ENCODE measurements at places on chromosomes 6 and 20.

- peak; percentile 38 for DNase-seq
These were observed 101.2 kb downstream of the SLC35B3 start for GRCh38 chr6:8334113-8334512.

GRCh38 chr6:87393026-87393622 lies 14.6 kb upstream of the CFAP206 start:
- DNase-seq, result no peak

DNA sequence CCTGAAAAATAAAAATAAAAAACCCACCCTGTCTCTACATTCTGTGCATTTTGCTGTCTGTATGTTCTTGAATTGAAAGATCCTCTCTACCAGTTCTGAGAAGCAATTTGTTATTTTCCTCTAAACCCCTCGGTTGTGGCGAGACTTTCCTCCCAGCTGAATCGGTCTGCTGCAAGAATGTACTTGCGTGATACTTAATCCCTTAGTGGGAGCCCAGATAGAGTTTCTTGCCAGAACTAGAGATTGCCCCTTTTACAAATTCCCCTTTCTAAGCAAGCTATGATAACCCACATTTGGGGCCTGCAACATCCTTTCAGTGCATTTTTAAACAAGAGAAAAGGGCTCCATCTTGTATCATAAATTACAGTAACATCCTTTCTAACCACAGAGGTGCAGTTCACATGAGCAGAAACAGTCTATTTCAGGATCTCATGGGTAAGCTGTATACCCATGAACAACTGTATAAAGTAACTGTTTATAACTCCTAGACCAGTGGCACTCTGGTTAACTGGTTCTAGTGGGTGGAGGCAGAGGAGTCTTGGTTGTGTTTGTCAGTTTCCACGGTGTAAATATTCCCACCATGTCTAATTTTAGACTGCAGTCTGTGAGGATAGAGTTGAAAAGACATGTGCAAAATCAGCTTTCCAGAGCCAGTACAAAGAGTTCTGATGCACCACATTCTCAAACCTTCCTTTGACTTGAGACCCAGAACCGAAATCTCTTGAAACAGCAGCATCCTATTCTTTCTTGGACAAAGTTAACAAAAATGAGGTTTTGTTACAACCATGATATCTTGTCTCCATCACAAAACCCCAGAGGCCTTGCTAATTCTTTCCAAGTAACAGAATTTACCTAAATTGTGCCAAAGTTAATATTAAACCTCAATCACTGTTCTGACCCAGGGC lies 113.1 kb upstream of the ZNF217 start:
- DNase-seq, result no peak

GRCh38 chr20:37925265-37926165 lies 22.6 kb downstream of the VSTM2L start:
- DNase-seq, result no peak

DNA sequence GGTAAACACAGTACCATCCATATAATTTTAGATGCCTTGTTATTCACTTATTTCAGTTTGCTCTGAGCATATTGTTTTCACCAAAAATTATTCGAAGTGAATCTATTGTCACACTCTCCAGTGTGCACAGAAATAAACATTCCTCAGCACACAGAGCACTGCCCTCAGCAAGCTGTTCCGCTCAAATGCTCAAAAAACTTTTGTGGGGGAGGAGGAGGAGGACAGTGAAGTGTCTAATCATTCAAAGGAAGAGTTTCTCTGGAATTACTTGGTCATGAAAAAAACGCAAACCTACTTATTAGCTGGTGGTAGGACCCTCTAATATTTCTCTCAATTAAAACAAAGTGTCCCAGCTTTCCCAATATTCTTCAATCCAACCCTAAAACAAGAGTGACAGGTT lies 88.3 kb downstream of the DTNBP1 start:
- no peak for DNase-seq

DNA sequence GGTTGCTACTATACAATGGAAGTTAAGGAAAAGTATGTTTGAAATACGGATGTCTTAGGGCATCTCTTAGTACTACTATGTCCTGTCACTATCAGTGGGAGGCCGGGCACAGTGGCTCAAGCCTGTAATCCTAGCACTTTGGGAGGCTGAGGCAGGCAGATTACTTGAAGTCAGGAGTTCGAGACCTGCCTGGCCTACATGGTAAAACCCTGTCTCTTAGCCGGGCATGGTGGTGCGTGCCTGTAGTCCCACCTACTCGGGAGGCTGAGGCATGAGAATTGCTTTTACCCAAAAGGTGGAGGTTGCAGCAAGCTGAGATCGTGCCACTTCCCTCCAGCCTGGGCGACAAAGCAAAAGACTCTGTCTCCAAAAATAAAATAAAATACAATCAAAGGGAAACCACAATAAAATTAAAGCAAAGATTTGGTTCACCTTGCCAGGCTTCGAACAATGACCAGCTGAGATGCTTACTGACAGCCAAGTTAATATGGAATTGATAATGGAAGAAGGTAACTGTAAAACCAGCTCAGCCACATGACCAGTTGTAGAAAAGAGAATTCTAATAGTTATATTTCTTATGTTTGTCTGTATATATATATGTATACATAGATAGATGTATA lies 6.5 kb downstream of the CD24 start:
- DNase-seq, result no peak

DNA sequence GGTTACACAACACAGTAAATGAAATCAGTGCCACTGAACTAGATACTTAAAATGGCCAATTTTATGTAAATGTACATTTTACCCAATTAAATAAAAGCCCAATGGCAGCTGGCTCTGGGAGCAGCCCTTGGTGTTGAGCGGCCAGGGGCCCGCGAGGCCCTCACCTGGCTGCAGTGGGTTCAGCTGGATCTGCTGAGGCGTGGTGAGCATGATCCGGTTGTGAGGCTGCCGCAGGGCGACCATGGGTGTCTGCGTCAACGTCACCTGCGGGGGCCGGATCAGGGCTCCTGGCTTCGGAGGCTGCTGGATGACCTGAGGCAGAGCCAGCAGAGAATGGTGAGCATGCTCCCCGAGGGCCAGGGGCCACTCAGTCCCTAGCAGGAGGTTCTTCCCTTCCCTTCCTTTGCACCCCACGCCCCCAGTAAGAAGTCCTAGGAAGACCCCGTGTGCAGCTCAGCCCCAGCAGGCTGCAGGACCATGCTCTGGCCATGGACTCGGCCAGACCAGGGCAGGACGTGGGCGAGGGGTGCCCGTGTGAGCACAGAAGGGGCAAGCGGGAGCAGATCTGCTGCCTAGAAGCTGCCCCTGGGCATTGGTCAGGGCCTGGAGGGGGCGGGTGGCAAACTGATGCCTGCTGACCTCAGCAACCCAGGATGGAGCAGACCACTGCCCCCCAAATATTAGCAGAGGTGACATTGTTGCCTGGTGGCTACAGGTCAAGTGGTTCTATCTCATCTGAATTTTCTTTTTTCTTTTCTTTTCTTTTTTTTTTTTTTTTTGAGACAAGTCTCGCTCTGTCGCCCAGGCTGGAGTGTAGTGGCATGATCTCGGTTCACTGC lies 61.9 kb downstream of the TAF4 start:
- DNase-seq, result no peak

- no peak for DNase-seq
These were observed 95.1 kb upstream of the EXOC2 start for GRCh38 chr6:788058-788457.

DNA sequence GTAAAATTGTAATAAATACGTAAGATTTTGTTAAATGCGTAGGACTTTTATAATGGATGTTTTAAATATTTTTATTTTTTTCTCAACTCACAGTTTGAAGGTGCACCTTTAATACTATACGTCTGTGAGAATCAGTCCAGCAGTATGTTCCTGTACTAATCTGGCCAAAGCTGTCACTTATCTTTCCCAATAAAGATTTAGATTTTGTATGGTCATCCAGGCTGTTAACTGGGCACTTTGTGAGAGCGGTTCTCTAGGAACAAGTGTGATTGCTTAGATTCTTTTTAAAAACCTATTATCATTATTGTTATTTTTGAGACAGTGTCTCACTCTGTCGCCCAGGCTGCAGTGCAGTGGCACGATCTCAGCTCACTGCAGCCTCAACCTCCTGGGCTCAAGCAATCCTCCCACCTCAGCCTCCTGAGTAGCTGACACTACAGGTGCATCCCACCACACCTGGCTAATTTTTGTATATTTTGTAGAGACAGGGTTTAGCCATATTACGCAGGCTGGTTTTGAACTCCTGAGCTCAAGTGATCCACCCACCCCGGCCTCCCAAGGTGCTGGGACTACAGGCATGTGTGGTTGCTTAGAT lies 1.7 kb downstream of the DCBLD1 start:
- no peak for DNase-seq

- peak; percentile 90 for DNase-seq
These were observed 104.2 kb downstream of the SYCP2 start for GRCh38 chr20:59829054-59829785.

DNA sequence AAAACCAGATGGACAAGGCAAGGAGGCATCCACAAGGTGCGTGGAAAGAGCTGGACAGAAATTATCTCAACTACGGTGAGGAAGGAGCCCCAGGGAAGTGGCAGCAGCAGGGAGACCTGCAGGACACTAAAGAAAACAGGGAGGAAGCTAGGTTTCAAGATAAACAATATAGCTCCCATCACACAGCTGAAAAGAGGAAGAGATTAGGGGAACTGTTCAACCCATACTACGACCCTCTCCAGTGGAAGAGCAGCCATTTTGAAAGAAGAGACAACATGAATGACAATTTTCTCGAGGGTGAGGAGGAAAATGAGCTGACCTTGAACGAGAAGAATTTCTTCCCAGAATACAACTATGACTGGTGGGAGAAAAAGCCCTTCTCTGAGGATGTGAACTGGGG lies 26.8 kb downstream of the TRMT6 start:
- DNase-seq, result no peak

DNA sequence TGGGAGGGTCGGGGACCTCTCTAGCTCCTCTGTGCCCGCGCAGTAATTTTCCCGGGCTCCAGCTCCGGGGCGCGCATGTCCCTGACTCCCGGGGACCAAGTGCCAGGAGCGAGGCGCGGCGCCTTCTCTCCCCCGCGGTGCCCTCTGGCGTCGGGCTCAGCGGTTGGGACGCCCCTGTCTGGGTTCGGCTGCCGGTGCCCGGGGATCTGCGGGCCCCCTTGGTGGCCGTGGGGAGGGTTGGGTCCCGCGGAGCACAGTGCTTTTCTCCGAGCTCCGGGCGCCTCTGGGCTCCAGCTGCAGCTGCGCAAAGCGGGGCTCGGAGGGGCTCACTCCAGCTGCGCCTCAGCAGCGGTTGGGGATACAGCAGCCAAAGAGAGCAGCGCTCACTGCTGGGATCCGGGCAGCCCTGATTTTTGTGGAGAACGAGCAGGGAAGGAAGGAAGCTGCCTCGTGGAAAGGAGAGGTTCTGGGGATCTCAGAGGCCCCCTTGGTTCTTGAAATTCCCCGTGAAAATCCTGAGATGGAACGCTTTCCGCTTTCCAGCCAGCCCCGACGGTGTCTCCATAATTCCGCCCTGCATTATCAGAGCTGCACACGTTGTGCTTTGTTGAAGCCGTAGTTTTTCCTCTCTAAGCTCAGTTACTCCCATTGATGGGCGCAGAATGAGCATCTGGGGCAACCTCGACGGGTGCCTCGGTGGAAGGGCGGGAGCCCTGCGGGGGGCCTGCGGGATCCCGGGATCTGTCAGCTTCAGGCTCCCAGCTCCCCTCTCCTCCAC lies 861 bp downstream of the PPP1R14C start:
- no peak for DNase-seq

GRCh38 chr6:6975459-6976111 lies 132.2 kb upstream of the RREB1 start:
- DNase-seq, result no peak

DNA sequence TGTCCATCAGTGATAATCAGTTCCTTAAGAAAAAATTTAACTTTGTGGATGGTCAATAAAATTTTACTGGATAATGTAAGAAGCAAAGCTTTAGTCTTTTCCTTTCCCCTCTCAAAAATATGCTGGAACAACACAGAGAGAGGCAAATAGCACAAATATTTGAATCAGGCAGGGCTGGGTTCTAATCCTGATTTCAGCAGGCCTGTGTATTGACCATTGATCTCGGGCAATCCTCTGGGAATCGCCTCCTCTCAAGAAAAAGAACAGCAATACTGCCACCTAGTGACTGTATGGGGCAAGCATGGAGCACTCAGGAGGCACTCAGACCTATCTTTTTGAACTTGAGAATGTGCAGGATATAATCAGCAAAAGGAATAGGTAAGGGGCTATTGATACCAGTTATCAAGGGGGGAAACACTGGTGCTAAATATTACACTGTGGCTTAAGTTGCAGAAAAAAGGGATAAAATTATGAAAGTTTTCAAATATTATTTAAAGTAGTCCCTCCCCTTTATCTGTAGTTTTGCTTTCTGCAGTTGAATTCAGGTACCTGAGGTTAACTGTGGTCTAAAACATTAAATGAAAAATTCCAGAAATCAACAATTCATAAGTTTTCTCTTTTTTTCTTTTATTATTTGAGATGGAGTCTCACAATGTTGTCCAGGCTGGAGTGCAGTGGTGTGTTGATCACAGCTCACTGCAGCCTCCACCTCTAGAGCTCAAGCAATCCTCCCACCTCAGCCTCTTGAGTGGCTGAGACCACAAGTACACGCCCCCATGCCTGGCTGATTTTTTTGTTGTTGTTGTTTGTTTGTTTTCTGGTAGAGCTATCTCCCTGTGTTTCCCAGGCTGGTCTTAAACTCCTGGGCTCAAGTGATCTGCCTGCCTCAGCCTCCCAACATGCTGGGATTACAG lies 91.8 kb upstream of the NHSL1 start:
- DNase-seq, result no peak

GRCh38 chr6:684831-685636 lies 7.9 kb downstream of the EXOC2 start:
- peak; percentile 60 for DNase-seq

- DNase-seq, result no peak
These were observed 47.3 kb upstream of the MARCKS start for GRCh38 chr6:113809826-113810225.

- no peak for DNase-seq
These were observed 43.9 kb downstream of the HDAC2 start for GRCh38 chr6:113927001-113927400.

DNA sequence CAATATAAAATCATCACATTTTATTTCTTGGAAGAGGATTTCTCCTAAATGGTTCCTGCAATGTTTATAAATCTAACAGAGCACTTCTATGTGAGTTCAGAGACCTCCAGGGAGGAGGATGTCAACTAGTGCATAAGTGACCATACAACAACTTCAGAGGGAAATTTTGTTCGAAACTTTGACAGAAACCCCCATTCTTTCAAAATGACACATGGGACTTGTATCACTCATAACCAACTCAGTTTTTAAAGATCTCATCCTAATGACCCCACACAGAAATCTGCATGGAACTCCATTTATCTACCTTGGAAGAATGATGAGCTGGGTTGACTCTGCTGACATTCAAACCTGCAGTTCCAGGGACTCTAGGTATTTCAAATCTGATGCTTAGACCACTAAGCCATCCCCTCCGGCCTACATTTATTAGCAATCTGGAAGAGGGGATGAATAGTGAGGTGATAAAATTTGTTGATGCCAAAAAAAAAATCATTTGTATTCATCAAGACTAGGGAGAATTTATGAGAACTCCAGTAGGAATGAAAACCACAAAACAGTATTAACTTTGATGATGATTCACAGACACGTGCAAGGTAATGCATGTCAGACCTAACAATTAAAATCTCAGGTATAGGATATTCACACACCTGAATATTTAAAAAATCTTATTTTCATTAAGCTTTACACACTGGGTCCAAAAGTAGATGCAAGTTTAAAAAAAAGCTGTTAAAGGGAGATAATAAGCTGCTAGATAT lies 153.0 kb downstream of the REV3L start:
- peak; percentile 63 for DNase-seq
